Ureter (tissue), 1 donor: ENCODE measurements at places on chromosomes 4 and X.

- no peak for DNase-seq
Measured at GRCh38 chrX:63661676-63662075, 123.3 kb downstream of the ARHGEF9 start.

- DNase-seq: no peak
Measured at GRCh38 chr4:119937746-119938145, 128.9 kb downstream of the MAD2L1 start.

- DNase-seq: no peak
Measured at GRCh38 chr4:153514001-153514526, 47.9 kb downstream of the TMEM131L start.

GRCh38 chr4:140153419-140153717 is 616 bp downstream of the MAML3 start:
- no peak for DNase-seq

DNA sequence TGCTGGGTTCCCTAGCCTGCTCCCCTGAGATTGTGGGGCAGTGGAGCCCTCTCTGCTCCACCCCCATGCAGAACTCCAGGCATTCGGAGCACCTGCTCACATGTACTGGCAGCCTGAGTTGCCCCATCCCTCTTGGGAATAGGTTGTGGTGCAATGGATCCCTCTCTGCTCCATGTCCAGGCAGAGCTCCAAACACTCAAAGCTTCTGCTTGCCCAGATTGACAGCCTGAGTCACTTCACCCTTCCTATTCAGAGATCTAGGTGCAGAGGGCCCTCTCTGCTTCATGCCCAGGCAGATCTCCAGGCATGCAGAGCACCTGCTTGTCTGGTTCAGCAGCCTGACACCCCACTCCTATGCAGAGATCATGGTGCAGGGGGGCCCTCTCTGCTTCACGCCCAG is 18.6 kb upstream of the TEX13B start:
- peak; percentile 75 for DNase-seq
